CMK (cell line): ENCODE measurements at places on chromosomes 2 and 18.

DNA sequence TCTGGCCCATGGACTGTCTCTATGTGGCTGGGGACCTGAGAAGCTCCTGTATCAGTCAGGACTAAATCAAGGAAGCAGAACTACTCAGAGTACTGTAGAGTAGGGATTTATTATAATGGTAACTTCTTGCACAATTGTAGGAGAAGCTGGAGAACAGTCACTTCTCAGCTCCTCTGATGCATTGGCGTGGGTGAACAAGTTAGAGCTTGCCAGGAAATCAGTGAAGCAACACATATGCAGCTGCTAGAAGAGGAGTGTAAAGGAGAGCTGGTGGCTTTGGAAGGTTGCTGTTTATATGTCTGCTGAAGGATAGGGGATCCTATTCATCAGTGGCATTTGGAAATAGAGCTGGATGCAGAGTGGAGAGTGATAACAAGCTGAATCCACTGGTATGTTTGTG lies 215.5 kb upstream of the CWC22 start:
- DNase-seq = no peak

GRCh38 chr2:207698301-207698700 lies 13.1 kb upstream of the CCNYL1 start:
- no peak for DNase-seq

DNA sequence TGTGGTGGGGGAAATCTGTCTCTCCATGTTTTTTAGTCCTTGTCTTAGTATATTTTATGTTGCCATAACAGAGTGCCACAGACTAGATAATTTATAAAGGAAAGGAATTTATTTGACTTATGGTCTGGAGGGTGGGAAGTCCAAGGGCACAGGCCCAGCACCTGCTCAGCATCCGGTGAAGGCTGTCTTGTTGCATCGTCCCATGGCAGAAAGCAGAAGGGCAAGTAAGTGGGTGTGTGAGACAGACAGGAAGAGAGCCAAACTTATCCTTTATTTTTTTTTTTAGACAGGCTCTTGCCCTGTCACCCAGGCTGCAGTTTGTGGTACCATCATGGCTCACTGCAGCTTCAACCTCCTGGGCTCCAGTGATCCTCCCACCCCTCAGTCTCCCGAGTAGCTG lies 98.1 kb downstream of the HS1BP3 start:
- DNase-seq = no peak

GRCh38 chr2:186822323-186822722 lies 26.6 kb downstream of the ZSWIM2 start:
- DNase-seq = no peak

GRCh38 chr2:43288417-43289305 lies 62.3 kb upstream of the ZFP36L2 start:
- no peak for DNase-seq
